Stimulated activated CD4-positive, alpha-beta T cell treated with anti-CD3 and anti-CD28 coated beads, Interleukin-2, amount 100 ng/mL, for 24 hours (primary cell): ENCODE measurements at places on chromosomes 2 and 18.

DNA sequence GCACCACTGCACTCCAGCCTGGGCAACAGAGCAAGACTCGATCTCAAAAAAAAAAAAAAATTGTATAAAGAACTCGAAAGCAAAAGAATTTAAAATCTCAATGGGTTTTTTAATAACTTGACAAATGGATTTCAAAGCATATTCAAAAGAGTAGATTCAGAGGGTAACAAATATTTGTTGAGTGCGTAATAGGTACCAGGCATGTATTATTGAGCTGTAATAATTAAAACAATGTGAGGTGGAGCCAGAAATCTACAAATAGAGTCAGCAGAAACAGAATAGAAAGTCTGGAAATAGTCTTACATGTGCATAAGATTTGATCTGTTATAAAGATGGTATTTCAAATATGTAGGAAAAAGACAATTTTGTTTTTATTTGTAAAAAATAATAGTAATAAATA lies 19.1 kb upstream of the RAB11FIP5 start:
- DNase-seq, result no peak

DNA sequence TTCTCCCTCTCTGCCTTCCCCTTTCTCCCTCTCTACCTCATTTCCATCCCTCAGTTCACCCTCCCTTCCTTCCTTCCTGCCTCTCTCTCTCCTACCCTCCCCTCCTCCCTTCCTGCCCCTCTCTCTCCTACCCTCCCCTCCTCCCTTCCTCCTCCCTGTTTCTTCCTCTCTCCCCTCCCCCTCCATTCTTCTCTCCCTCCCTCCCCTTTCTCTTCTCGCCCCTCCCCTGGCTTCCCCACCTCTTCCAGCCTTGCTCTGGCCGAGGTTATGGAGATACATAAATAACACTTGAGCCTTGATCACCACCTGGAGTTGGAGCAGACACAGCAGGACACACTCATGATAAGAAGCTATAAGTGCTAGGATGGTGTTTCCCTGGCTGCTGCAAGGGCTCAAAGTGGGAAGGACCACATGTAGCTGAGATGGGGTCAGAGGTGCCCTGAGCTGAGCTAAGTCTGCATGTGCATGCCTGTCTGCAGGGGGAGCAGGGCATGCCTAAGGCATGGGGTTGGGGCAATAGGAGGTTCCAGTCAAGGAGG lies 326.1 kb upstream of the HS6ST1 start:
- DNase-seq, result no peak

DNA sequence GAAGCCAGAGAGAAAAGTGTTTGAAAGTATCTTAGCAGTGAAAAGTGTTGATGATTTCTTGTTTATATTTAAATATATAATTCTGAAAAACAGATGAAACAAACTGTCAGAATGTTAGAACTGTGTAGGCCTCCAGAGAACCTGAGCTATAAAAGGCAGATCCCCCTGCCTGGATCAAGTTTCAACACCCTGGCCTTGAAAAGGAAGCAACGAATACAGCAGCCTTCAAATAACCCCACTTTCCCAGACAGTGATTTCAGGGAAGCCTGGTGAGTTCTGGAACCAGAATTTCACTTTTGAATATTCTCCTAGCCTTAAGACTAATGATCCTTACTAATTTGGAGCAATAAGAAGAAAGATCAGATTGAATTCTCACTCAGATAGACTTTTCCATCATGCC lies 13.3 kb upstream of the TRIM43 start:
- no peak for DNase-seq

DNA sequence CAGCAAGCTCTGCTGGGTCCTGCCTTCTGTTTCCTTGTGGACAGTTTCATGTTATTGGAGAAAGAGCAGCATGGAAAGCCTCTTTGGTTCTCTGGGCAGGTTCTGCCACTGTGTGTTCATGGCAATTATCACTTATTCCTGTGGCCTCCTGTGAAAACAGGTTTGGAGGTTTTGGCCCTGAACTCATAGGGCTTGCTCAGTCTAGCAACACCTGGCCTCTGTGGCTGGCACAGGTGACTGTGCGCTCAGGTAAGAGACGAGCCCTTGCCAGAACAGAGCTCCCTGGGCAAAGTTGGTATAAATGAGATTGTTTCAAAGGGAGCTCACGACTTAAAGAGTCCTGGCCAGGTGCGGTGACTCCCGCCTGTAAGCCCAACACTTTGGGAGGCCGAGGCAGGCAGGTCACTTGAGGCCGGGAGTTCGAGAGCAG lies 5.7 kb downstream of the CEP68 start:
- no peak for DNase-seq

- no peak for DNase-seq
Measured at GRCh38 chr2:38033646-38034045, 42.3 kb downstream of the CYP1B1 start.

DNA sequence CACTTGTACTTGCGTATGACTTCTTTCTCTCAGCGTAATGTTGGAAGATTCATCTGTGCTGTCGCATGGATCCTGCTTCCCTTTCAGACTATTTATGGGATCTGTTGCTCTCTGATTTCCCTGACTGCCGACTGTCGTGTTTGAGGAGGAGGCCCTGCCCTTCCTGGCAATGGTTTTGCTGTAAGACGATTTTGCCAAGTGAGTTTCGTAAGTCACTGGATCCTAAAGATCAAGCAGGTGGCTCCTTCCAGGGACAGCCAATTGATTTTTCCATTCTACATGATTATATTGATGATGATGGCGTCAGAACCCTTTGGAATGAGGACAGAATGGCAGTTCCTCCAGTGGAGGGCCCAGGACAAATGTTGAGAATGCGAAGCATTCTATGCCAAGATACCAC lies 8.7 kb upstream of the B3GNT2 start:
- DNase-seq, result no peak

DNA sequence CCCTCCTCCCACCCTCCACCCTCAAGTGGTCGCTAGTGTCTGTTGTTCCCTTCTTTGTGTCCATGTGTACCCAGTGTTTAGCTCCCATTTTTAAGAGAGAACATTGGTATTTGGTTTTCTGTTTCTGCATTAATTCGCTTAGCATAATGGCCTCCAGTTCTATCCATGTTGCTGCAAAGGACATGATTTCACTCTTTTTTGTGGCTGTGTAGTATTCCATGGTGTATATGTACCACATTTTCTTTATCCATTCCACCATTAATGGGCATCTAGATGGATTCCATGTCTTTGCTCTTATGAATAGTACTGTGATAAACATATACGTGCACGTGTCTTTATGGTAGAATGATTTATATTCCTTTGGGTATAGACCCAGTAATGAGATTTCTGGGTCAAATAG lies 42.9 kb downstream of the TSPYL6 start:
- DNase-seq, result no peak

DNA sequence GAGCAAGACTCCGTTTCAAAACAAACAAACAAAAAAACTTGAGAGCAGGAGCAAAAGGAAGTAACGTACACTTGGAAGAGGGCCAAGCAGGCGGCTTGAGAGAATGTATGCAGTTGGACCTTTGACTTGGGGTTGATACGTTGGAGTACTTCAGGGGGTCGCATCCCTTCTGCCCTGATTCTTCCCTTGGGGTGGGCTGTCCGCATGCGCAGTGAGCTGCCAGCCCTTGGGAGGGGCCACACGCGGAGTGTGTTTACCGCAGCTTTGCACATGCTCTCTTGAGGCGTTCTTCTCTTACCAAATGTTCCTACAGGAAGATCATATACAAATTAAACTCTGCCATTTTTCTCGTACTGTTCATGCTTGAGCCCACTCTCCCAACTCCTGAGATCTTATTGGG lies 38.1 kb upstream of the SOCS6 start:
- no peak for DNase-seq

DNA sequence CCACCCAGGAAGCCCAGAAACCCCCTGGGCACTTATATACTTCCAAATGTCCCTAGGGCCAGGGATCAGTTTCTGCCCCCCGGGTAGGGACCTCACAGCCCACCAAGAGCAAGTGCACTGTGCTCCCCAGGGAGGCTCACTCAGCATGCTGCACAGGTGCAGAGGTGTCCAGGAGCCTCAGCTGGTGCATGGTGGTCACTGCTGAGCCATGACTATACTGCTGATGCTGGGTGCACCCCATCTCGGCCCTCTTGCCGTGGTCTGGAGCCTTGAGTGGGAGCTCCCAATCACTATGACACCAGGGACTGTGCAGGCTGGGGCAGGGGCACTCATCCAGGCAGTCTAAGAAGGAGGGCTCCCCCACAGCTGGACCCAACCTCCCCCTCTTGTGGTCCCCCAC lies 617.8 kb upstream of the RAB6C start:
- no peak for DNase-seq

- DNase-seq, result no peak
Measured at GRCh38 chr2:151840216-151841046, 12.2 kb upstream of the ARL5A start.
